ENCODE measurements at places on chromosomes 4 and X.

DNA sequence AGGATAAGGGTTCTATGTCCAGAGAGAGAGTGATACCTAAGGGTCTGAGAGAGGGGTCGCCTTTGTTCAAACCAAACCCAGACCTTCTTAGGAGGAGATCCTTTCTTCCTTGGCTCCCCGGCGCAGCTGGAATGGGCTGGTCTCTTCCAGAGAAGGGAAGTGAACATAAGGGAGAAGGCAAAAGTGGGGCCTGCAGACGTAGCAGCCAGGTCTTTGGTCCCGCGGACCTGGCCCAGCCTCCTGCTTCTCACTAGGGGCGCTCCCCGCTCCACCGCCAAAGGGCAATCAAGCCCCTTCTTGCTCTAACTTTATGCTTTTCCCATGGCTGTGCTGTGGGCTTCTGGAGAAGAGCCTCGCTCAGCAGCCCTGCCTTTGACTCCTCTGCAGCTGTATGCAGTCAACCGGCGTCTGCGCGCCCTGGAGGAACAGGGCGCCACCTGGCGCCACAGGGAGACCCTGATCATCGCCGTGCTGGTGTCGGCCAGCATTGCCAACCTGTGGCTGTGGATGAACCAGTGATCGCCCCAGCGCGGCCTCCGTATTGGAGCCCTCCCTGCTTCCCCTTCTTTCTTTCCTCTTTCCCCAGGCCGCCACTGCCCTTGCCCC, 6.5 kb downstream of the FATE1 start:
- no peak for DNase-seq

DNA sequence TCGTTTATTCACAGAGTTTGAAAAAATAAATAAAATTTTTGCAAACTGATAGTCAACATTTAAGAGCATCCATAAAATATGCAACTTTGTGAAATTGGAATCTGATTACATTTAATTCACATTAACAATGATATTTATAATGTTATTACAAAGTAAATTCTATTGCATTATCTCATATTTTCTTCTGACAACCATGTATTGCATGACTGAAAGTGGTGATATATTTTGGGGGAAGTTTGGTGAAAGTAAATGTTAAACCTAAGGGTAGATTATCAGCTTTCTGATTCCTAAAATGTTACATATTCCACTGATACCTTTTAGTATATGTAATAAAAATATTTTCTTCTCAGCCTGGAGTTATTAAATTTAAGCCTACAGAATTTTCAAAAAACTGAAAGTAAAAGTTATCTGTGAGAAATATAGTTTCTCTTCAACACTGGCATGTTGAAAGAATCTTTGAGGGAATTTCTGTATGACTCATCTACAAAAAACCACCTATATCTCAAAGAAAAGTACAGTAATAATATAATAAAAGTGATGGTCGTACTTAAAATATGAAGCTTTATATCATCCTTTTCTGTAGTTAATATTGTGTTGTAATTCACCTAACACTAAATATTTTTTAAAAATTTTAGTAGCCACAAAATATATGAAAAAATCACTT, 1179.6 kb upstream of the PCDH7 start:
- DNase-seq = no peak

DNA sequence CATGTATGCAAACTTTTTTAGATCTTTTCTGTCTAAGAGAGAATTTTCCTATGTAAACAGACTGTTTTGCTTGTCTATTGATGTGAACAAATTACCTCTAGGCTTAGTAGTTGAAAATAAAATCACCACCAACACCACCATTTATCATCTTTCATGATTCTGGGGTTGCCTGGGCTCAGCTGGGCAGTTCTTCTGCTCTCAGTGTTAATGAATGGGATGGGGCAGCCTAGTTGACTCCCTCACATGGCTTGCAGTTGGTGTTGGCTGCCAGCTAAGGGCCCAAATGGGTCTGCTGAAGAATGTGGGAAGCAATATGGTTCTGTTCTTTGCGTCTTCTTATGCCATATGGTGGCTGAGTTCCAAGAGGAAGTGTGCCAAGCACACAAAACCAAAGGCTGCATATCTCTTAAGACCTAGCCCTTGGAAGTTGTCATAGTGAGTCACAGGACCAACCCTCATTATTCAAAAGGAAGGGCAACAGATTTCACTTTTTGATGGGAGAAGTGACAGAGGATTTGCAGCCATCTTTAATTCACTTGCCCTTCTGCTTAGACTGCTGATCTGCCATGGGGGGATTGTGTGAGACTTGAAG, 17.9 kb downstream of the REELD1 start:
- no peak for DNase-seq

DNA sequence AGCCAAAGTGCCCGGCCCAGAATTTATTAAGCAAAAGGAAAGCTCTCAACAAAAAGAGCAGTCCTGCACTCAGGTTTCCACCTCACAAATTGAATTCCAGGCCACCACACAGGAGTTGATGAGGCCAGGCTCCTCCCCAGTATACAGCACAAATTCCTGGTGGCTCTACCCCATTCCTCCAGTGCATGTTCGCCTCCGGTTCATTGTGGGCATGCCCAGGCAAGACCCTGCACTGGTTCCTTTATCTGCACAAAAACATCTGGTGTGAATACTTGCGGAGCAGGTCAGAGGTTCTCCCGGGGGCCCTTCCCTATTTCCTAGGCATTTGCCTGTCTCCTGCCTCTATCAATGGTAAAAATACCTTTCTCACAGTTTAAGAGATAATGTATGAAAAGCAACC, 195.2 kb upstream of the ANXA10 start:
- no peak for DNase-seq

DNA sequence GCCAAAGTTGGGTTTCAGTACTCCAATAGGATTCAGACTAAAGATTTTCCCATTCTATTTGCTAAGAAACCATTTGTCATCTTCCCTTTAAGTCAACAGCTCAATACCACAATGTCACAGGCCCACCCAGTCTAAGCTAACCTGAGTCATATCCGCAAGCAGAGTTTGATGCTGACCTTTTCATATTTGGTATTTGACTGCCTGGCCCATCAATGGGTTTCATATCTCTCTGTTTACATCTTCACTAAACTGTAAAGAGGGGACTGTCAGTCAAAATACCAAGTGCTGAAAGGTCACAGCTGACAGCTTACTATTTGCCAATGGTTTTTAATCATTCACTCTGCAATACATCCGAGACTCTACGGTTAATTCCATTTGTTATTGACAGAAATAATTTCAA, 707.5 kb upstream of the ACTRT1 start:
- no peak for DNase-seq

DNA sequence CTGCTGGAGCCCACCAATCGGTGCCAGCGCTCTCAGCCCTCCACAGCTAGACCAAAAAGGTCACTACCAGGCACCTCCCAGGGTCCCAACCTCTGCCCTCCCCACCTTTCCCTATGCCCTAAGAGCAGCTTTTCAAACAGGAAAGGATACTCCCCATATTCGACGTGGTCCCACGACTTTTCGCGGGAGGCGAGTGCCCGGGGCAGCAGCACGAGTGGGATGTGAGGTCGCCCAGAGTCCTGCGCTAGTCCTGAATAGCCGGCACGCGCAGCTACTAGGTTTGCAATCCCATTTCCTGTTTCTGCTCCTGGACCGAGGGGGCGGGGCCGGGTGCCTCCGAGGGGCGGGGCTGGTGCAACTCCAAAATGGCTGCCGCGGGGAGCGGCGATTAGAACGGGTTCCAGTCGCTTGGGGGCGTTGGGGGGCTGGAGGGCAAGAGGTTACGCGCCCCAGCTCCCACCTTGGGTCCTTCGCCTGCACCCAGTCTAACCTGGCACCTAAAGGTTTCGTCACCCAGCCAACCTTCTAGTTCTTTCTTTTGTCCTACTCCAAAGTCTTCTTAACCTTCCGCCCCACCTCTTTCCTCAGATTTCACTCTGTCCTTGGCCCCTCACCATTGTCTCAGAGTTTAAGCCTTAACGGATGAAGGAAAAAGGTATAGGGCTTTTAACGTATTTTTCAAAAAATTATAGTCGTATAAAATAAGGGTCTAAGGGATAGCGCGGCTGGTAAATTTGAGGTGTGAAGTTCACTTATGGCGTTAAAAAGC, 85.0 kb upstream of the TENT5D start:
- no peak for DNase-seq

GRCh38 chrX:9327086-9327746, 137.6 kb upstream of the TBL1X start:
- DNase-seq = no peak

DNA sequence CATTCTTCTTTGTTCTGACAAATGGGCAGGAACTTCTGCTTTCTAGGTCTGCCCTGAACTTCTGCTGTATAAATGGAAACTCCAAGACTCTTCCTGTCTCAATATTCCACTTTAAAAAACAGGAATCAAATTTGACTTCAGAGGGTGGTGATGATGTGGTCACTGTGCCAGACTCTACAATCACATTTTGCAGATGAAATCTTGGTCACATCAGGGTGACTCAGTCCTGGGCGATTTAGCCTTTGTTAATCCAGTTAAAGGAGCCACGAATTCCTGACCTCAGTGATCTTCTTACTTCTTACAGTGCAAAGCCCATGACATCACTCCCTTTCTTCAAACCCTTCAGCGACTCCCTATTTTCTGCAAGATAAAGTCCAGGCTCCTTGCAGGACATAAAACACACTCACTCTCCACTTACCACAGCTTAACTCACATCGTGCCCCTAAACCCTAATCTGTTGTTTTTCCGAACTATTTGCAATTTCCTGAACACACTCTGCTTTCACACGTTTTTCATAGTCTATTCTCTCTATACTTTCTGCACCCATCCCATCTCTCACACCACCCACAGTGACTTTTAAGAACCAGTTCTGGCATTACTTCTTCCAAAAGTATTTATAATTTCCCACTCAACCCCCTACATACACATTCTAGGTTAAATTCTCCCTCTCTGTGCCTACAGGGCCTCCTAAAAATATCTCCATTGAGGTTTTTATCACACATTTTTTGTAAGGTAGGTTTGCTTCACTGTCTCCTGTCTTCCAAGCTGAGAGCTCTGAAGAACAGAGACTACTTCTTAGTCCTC, 11.1 kb downstream of the GASK1B start:
- no peak for DNase-seq

GRCh38 chr4:20456407-20456806, 204.7 kb downstream of the SLIT2 start:
- DNase-seq = peak; percentile 13

DNA sequence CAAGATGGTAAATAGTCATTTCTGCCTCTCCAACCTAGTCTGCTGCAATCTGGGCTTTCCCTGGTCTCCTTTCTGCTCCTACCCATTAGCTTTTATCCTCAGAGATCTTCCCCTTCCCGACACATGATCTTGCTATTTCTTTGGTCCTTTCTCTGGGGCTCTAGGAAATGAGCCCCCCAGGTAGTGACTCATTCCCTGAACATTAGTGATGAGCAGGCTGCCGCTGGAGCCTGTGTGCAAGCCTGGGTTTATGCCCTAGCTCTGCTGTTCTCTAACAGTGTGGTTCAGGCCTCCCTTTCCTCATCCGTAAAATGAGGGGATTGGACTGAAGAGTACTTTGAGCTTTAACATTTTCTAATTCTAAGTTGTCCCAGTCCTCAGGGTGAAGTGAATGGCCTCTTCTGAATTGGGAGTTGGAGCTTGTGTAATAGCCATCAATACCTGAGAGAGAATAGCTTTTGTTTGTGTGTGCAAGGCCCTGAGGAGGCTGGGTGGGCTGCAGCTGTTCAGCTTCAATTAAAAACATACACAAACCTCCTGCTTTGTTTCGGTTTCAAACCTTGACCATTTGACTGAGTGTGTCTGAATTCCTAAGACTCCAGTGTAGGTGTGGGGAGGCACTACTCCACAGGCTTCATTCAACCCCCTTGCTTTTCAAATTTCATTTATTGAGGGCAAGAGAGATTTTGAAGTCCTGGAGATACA, 115.6 kb upstream of the SCML1 start:
- no peak for DNase-seq

DNA sequence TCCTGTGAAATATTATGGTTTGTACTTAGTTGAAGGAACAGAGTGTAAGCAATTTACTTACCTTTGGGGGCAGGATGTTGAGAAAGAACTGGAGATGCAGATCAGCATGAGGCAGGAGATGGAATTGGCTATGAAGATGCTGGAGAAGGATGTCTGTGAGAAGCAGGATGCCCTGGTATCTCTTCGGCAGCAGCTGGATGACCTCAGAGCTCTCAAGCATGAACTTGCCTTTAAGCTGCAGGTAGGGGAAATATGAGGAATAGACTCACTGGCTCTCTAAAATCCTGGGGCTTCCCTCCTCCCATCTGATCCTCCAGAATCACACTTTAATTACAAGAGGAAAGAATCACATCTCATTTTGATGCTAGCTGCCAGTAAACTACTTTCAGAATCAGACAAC, 51.0 kb downstream of the GRSF1 start:
- no peak for DNase-seq

DNA sequence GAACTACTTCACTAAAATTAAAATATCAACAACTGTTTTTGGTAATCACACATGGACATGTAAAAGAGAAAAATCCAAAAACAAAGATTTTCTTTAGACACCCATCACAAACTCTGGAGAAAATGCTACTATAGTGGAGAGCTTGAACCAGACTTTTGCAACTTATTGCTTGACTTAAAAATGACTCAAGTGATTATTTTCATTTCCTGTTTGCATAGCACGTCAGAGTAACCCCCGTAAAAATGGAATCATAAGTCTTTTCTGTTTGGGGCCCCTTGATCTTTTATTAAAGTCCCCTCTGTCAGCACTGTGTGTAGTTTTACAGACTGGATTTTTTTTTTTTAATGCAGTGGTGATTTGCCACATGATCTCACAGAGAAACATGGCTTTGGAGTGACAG, 79.5 kb downstream of the PRKG2 start:
- DNase-seq = no peak

- no peak for DNase-seq
These were observed 88.5 kb downstream of the PDS5A start for GRCh38 chr4:39889226-39889625.

- DNase-seq = no peak
These were observed 254.3 kb upstream of the BMP3 start for GRCh38 chr4:80776168-80776567.

GRCh38 chr4:67451464-67451863, 93.8 kb downstream of the CENPC start:
- DNase-seq = no peak

- DNase-seq = no peak
These were observed 32.1 kb upstream of the RBM47 start for GRCh38 chr4:40661803-40662202.

DNA sequence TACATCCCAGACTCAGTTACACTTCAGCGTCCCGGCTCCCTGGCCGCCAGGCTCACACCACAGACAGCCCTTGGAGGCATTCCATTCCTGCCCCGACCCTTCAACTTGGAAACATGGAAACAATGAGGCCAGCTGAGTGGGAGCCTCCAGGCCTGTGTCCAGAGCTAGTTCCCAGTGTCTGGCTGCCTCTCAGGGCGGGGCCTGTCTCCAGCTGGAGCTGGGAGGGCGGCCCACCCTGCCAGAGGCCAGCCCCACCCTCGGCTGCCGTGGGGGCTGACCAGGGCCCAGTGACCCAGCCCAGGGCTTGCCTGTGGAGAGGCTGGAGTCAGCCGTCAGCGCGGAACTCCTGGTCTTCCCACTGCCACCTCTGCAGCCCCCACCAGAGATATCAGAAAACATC, 37.4 kb upstream of the SPON2 start:
- DNase-seq = no peak

GRCh38 chrX:104195489-104196084, 29.3 kb downstream of the FAM199X start:
- DNase-seq = peak; percentile 32

GRCh38 chr4:108787106-108787505, 24.3 kb upstream of the ETNPPL start:
- DNase-seq = no peak

GRCh38 chr4:27013012-27013411, 152.4 kb downstream of the STIM2 start:
- no peak for DNase-seq

Measured in NCI-H2081 (cell line).